Activated T-helper 1 cell treated with Interleukin-2 at 50 U/mL for 16 hours (primary cell): ENCODE measurements at places on chromosomes 1 and 21.

GRCh38 chr1:37415611-37416244 is 58.7 kb upstream of the ZC3H12A start:
- no peak for DNase-seq

GRCh38 chr1:14262637-14263036 is 335.8 kb upstream of the KAZN start:
- DNase-seq = no peak

GRCh38 chr1:100989306-100990077 is 36.1 kb downstream of the DPH5 start:
- no peak for DNase-seq

DNA sequence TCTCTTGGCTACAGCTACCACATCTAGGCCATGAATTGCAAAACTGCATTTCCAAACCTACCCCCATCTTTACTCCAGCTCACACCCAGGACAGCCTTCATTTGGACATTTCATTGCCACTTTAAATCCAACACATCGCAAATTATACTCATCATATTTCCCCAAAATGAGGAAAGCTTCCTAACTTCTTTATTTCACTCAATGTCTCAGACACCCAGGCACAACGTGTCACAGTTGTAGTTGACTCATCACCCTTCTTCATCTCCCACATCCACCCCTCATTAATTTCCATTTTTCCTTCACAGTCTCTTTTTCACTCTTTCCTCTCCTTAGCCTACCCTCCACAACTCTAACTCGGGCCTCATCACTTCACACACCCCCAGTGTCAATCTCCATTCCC is 6.7 kb downstream of the OTUD7B start:
- DNase-seq = no peak

DNA sequence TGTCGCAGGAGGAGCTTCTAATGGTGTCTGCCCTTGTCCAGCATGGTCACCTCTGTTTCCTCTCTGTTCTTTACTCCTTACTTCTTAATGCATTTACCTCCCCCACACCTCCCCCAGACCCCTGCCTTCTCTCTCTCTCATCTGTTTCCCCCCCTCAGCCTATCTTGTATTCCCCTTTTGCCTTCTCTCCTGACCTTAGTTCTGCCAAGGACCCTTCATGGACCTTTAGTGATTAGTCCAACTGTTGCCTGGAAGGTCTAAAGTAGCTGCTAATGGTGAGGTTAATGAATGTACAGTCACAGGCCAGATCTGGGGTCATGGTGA is 42.3 kb upstream of the PPP2R5A start:
- no peak for DNase-seq

DNA sequence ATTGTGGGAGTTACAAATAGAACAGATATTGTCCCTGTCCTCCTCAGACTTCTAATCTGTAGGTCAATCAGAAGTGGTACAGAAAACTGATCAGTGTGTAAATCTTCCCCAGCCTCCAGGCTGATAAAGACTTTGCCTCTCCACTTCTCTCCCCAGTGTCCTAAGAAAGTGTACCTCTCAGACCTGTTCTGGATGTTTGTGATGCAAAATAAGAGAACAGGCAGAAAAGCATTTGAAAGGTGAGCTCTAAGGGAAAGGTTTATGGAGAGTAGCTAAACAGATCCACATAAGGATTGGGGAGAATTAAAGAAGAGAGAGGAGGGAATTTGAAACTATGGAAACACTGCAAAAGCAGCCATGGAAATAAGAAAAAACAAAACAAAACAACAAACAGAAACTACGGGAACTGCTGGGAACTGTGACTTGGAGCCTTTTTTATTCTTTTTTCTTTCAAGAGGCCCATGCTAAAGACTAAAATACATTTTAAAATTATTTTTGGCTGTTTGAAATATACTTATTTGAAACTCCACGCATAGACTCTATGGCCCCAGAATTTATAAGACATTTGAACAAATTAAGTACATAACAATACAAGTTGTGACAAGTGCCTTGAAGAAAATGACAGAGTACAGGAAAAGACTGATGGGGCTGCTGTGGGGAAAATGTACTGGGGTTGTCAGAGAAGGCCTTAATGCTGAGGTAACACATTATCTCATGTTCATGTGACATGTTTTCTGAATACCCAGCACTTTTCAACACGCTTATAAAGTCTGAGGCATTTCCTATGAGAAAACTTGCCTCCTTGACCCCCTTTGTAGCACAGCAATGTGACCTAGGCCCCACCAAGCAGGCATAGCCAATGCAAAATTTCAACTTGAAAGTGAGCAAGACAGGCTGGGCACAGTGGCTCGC is 51.2 kb downstream of the TRAF5 start:
- DNase-seq = no peak

GRCh38 chr1:8941906-8942305 is 3.8 kb upstream of the CA6 start:
- no peak for DNase-seq

- no peak for DNase-seq
Measured at GRCh38 chr21:23455676-23456075, 2151.6 kb downstream of the MRPL39 start.
